ENCODE measurements at places on chromosomes 11 and 22. TPM values are rescaled to one million over a fixed set of nuclear protein-coding genes. Genes with fewer than 3 reads are reported as not detected.

The NXPE2 gene
- total RNA-seq, result 0.05 TPM

The TOLLIP gene
- 12.7 TPM for total RNA-seq

The SELENOM gene
- 57.9 TPM for total RNA-seq

The FGF4 gene
- total RNA-seq, result not detected

The MUC5AC gene
- not detected for total RNA-seq

The PHF21B gene
- not detected for total RNA-seq

The ST13 gene
- 255 TPM for total RNA-seq

The SHISA8 gene
- total RNA-seq, result not detected
